ENCODE measurements at places on chromosomes 13 and 19.

- DNase-seq: no peak
Observed at GRCh38 chr19:38224014-38224862, at the start of gene DPF1. Gene DPF1 (minus strand): TSS chr19:38224222. CDS start chr19:38224142, 80 bp downstream.

DNA sequence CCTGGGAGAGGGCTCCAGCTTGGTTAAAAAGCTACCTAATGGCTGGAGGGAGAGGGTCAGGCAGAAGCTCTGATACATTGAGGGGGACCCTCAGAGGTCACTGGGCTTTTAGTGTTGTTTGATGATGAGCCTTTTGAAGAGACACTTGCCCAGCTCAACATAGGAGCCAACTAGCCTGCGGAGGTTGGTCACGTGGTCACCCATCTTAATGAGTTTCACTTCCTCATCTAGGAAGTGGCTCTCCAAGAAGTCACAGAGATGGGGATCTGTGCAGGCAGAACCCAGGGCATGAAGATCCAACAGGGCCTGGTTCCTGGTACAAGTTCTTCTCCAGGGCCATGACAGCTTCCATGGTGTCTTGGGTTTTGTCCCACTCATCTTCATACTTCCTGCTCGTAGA lies 33.4 kb downstream of the IPO5 start:
- no peak for DNase-seq

DNA sequence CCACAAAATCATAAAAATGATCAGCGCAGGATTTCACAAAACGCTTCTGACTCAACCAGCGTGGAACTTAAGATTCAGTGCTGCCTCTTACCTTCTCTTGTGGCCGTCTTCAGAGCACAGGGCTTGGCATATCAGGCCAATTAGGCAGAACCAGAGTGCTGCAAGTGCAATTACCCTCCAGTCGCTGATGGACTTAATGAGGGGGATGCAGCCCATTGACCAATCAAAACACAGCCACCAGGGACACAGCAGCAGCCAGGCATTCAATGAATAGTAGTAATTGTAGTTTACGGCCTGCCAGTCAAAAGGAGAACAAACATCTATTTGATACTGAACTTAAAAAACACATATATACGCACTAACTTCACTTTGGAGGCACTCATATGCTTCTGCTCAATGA lies 38.2 kb downstream of the TMTC4 start:
- no peak for DNase-seq

- no peak for DNase-seq
Observed at GRCh38 chr13:95235974-95236373, 65.3 kb downstream of the ABCC4 start.

- no peak for DNase-seq
Observed at GRCh38 chr19:39448271-39448670, 2.9 kb downstream of the SUPT5H start.

DNA sequence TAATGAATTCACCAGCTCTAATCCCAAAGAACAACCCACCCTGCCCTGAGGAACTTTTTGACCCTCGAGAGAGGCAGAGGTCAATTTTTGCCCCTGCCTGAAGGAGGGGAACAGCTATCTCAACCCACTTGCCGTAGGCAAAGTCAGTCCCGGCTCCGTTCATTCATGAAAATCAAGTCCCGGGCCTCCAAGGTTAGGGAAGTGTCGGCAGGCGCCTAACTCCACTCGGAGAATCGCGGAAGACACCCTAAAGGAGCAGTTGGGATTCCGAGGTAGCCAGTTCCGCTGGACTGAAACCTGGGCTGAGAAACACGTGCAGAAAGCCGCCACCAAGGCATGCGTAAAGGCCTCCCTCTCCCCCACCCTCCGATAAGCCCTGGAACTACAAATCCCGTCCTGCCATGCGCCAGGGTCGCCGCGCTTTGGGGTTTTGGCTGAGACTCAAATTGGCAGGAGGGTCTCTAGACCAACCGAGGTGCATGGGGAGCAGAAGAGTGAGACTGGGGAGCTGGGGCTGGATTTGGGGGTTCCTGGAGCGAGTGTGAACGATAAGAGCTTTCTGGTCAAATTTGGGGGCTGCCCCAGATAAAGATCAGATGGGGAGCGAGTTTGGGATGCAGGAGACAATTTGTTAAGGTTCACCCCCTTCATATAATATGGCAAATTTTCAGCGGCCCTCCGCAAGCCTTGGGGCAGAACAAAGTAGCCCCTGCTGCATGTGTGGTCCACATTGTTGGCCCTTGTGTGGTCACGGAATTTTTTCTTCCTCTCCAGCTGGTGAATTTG lies at the start of gene TNPO2:
Gene TNPO2, minus strand, starts transcription at position 292 of the 786 bp plus-strand sequence. CDS start 2,955 bp downstream, outside the sequence.
- no peak for DNase-seq
